ENCODE measurements at places on chromosomes 16 and 17.

GRCh38 chr17:74239172-74239571 lies 25.8 kb downstream of the TTYH2 start:
- no peak for DNase-seq

- DNase-seq: no peak
Observed at GRCh38 chr17:79861413-79862216, 22.4 kb upstream of the CBX4 start.

- DNase-seq: peak; percentile 55
Observed at GRCh38 chr16:495127-495748, 32.3 kb upstream of the CAPN15 start.

DNA sequence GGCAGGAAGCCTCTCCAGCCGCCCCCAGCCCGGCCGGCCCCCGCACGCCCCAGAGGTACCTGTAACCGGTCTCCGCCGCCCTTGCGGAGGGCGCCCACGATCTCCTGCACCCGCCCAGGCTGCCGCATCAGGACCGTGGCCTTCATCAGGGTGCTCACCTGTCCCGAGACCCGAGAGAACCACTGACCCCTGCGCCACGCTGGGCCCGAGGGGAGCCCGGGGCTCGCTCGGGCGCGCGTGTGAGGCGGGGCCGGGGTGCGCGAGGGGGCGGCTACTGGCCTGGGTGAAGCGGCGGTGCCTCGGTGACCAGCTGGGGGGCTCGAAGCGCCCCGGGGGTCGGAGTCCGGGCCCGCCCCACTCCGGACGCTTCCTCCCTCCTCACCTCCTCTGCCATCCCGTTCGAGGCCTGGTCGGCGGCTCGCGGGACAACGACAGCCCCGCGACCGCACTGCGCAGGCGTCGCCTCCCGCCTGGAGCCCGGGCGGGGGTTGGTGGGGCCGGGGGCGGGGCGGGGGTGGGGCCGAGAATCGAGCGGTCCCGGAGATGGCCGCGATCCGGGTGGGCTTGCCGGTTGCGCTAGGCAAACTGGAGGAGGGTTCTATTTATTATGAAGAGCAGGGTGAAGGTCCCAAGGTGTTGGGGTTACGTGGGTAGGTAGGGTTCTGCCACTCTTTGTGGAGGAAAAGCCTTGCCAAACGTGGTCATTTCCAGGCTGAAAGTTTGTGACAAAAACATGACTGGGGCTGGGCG lies at the start of gene NT5C3B:
NT5C3B (minus strand) TSS at position 433 of the 750 bp plus-strand sequence; CDS start at position 394, 39 bp downstream.
- peak; percentile 97 for DNase-seq

DNA sequence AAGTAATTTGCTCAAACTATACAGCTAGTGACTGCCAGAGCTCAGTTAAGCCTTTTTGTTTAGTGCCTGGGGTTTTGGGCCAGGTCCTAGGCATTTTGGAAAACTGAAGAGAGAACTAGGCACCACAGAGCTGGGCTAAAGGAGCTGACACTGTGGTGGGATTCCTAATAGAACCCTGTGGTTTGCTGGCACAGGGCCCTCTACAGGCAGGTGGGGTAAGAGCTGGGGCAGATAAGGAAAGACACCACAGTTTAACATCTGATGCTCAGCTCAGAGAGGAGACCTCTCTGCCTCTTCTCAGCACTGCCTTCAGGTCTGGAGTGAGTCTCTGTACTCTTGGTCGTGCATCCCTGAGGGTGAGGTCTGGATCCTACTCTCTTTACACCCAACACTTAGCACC lies 121.2 kb downstream of the SNX11 start:
- no peak for DNase-seq

GRCh38 chr17:14211246-14211645 lies 25.4 kb downstream of the CDRT15 start:
- no peak for DNase-seq

DNA sequence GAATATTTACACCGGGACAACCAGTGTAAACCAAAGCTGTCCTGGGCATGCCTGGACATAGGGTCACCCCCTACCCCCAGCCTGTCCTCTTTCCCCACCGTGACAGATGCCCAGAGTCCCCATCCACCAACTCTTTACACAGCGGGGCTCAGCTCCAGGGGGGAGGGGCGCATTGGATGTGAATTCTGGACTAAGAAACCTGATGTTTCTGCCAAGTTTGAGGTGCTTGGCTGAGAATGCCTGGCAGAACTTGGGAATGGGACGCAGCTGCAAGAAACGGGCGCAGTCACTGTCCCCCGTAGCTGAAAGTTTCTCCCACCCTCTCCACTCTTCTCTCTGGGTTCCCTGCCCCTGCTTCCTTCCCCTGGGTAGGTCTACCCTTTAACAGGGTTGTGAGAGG lies 68.0 kb upstream of the CDC42EP4 start:
- no peak for DNase-seq

GRCh38 chr17:48737330-48738043 lies 8.9 kb upstream of the HOXB13 start:
- no peak for DNase-seq

DNA sequence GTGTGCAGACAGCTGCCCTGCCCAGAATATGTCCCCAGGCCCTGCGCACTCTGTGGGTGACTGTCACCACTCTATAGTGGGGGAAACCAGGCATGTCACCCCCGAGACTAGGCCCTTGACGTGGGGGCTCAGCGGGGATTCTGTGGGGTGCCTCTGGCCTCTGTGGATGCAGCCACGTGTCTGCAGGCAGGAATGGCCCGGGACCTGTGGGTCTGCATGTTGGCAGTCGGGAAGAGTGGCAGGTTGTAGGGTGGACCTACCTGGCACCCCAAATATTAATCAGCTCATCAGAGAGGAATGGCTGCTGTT lies 954 bp downstream of the IL32 start:
- DNase-seq: no peak

DNA sequence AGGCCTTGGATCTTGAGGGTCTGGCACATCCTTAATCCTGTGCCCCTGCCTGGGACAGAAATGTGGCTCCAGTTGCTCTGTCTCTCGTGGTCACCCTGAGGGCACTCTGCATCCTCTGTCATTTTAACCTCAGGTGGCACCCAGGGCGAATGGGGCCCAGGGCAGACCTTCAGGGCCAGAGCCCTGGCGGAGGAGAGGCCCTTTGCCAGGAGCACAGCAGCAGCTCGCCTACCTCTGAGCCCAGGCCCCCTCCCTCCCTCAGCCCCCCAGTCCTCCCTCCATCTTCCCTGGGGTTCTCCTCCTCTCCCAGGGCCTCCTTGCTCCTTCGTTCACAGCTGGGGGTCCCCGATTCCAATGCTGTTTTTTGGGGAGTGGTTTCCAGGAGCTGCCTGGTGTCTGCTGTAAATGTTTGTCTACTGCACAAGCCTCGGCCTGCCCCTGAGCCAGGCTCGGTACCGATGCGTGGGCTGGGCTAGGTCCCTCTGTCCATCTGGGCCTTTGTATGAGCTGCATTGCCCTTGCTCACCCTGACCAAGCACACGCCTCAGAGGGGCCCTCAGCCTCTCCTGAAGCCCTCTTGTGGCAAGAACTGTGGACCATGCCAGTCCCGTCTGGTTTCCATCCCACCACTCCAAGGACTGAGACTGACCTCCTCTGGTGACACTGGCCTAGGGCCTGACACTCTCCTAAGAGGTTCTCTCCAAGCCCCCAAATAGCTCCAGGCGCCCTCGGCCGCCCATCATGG lies 4.0 kb upstream of the ADGRG3 start:
- DNase-seq: no peak

DNA sequence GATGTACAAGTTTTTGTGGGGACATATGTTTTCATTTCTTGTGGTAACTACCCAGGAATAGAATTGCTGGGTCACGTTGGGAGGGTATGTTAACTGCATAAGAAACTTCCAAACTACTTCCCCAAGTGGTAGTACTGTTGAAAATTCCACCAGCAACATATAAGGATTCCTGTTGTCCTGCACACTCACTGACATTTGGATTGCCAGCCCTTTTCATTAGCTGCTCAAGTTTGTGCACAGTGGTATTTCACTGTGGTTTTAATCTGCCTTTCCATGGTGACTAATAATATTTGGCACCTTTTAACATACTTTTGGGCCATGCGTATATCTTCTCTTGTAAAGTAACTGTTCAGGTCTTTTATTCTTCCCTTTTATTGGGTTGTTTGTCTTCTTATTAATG lies 103.3 kb downstream of the GNAO1 start:
- peak; percentile 72 for DNase-seq

DNA sequence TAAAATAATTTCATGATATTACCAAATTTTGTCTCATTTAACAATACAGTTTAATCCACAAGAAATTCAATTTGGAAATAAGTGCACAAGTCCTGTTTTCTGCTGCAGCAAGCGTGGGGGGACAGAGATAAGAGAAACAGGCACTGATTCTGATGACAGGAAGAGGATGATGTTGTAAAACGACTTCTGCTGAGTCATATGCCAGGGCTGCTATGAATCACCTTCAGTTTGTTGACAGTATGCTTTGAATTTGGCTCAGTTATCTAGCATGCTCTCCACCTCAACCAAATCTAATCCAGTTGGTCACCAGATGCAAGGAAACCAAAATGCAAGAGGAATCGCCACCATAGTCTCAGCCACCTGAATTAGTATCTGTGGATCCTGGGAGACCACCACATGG lies 244.1 kb upstream of the MON1B start:
- DNase-seq: no peak

DNA sequence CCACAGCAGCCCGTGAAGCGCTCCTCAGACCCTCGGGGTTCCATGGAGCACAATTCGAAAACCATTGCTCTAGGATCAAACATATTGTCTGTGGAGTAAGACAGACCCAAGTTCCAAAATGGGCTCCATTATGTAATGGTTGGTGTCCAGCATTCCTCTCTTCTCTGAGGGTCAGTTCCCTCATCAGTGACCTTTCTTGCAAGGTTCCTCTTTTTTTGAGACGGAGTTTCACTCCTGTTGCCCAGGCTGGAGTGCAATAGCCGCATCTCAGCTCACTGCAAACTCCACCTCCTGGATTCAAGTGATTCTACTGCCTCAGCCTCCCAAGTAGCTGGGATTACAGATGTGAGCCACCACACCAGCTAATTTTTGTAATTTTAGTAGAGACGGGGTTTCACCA lies 28.4 kb downstream of the PLXDC1 start:
- DNase-seq: no peak

DNA sequence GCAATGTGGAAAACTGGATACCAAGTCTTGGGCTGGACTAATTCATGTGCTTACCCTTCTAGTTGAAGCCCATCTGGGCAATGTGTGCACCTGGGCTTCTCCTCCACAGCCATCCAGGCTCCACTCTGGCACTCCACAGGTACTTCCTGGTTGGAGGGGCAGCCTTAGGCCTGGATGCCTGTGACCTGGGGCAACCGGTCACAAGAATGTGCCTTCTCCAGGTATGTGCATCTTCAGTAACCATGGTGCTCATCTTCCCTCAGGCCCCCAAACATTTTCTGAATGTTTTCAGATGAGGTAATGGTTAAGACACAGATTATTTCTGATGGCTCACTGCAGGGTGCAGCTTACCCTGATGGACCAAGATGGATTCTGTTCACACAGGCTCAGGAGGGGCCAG lies 11.1 kb downstream of the C16orf86 start:
- DNase-seq: no peak

DNA sequence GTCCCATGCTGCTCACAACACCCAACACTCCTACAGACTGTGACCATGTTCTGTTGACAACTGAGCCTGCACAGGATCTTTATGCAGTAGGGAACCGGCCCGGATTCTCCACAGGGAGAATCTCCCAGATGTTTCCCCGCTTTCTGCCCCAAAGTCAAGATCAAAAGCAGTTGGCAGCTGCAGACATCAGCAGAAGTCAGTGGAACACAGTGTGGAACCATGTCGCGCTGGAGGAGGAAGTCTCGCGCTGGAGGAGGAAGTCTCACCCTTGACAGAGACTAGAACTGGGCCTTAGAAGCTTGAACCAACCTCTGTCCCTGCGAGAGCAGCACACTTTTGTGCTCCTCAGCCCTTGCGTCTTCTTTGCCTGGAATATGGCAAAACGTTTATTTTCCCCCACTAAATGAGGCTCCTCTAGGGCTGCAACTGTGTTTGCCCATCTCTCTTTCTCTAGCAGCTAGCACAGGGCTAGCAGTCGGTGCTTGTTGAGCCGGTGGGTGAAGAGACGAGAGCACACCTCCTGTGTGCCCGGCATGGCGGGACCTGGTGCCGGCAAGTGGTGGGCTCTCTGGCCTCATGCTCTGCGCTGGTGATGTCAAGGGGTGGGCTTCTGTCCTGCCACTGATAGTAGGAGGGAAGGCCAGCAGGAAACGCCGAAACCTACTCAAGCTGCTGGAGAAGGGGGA lies 2.1 kb upstream of the MRC2 start:
- DNase-seq: no peak

GRCh38 chr16:68072038-68072695 lies 13.0 kb upstream of the NFATC3 start:
- peak; percentile 55 for DNase-seq

- peak; percentile 85 for DNase-seq
Observed at GRCh38 chr17:71412803-71413202, 708.0 kb upstream of the SOX9 start.

- no peak for DNase-seq
Observed at GRCh38 chr17:40091691-40092397, 8.5 kb downstream of the NR1D1 start.

- no peak for DNase-seq
Observed at GRCh38 chr16:59385491-59385890, 651.4 kb upstream of the GOT2 start.

- DNase-seq: no peak
Observed at GRCh38 chr16:8975039-8975438, 11.3 kb upstream of the USP7 start.

GRCh38 chr16:50451951-50452508 lies 83.2 kb upstream of the BRD7 start:
- no peak for DNase-seq

DNA sequence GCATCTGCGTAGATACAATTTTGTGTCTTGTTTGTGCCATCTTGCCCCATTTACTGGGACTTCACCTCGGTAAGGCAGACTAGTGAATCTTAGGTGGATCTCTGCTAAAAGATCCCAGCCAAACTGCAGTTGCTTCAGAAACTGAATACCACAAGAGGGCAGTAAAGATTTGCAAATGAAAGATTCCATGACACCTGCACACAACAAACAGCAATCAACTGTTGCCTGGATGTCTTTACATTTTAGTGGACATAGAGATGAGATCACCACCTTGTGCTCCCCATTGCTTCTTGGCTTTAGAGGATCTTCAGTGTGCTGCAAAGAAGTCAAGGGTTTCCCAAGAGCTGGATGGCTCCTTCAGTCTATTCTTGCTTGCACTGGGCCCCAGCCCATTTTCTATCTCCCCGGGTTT lies 119.2 kb upstream of the CACNG5 start:
- DNase-seq: peak; percentile 73

- no peak for DNase-seq
Observed at GRCh38 chr17:79819085-79819484, 20.2 kb downstream of the CBX4 start.

GRCh38 chr16:35201151-35201550 lies 1741.7 kb downstream of the TP53TG3F start:
- DNase-seq: no peak

GRCh38 chr16:75081179-75081859 lies 35.3 kb downstream of the LDHD start:
- DNase-seq: no peak
